ENCODE measurements at places on chromosomes 2 and 18.

GRCh38 chr2:120400551-120400950 is 54.6 kb downstream of the INHBB start:
- no peak for DNase-seq

DNA sequence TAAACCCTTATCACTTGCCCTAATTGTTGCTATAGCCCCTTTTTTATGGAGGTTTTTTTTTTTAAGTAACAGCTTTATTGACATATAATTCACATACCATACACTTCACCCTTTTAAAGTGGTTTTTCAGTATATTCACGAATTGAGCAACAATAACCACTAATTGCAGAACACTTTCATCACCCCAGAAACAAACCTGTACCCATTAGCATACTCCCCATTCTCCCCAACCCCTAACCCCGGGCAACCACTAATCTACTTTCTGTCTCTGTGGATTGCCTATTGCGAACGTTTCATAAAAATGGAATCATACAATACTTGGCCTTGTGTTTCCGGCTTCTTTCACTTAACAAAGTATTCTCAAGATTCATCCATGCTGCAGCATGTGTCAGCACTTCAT is 213.6 kb downstream of the ATAD2B start:
- DNase-seq: no peak

DNA sequence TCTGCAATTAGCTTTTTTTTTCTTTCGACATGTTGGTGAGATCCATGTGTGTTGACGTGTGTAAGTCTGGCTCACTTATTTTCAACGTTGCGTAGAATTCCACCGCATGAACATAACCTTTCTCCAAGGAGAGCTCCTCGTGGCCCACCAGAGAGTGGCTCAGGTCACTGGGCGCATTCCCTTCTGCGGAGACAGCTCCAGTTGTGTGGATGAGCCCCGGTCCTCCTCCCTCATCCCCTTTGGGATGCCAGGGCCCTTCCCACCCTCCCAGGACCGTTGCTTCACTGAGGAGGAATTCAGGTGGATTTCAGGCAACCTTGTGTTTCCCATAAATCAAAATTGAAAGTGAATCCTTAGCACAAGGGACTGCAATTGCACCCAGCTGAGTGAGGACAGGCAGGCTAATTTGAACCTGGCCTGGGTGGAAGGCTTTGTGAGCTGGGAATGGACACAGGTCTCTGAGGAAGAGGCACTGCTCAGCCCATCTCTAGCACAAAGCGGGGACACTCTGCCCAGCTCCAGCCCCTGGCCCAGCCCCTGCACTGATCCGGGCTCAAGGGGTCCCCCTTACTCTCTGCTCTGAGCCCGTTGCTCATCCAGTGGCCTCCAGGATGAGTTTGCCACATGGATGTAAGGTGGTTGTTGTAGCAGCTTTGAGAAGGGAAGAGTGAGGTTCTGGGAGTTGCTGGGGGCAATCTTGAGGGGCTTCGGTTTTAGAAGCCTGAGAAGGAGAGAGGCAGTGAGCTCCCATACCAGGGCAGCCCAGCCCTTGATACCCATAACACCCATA is 57.8 kb upstream of the HAAO start:
- no peak for DNase-seq

- no peak for DNase-seq
Measured at GRCh38 chr2:172094294-172095145, 8.2 kb downstream of the DLX2 start.

DNA sequence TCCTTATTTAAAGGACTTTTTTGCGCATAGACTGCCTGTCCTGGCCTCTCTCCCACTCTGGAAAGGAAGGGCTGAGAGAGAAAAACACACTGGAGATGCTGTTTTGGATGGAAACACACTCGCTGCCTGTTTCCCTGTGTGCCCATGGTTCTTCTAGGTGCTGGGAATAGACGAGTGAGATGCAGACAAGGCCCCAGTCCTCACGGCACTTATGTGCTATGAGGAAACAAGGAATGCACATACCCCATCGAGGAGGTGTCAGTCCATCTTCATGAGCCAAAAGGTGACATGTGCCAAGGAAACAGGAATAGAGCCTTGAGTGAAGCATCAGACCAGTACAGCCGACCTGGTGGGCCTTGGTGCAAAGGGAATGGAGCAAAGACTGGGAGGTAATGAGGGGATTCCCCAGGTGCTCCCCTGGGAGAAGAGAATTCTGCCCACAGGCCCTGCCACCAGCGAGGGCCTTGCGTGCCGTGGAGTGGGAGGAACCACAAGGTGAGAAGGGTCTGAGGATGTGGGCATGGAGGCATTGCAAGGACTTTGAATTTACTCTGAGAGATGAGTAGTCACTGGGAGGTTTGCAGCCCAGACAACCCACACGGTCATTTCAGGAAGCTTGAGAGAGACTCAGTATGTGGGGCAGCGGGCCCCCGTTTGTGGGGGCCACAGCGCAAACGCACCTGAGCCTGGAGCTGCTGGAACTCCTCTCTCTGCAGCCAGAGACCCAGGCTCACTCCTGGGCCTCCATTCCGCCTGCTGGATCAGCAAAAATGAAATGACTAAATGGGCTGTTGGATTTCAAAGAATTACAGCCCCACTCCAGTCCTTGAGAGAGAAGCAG is 197.5 kb upstream of the COPS8 start:
- DNase-seq: no peak

GRCh38 chr2:45732436-45732835 is 81.0 kb downstream of the PRKCE start:
- DNase-seq: no peak

GRCh38 chr2:196276421-196276820 is 105.0 kb upstream of the STK17B start:
- no peak for DNase-seq

- no peak for DNase-seq
Measured at GRCh38 chr2:174263997-174264396, 15.7 kb upstream of the OLA1 start.

DNA sequence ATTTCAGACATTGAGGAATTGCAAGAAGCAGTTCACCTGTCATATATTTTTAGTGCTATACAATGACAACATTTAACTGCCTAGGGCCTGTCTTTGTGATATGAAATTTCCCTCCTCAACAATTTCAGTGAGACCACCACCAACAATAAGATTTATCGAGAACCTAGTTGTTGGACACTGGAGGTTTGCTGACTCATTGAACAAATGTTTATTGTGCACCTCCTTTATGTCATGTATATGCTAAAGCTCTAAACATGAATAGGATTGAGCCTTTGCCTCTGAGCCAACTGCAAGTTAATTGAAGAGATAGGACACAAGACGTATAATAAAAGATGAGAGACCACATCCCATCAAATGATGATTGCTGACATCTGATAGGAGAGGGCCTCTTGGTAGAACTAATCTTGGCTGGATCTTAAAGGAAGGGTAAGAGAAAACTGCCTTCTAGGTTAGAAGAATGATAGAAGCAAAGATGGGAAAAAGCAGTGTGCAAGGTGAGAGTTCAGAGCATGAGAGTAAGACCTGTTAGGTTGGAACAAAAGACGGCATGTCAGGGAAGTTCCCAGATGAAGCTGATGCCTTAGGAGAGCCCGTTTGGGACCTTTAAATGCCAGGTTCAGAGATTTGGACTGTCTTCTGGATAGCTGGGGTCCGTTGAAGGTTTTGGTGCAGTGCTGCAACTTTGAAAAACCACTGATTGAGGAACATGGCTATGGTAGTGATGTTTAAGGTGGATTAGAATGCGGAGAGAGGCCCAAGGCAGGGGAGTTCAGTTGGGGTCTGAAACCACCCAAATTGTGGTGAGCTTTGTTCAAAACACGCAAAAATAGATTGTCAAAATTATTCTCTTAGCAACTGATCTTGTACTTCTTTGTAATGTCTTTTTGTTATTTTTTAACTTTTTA is 133.0 kb upstream of the EML6 start:
- no peak for DNase-seq

- no peak for DNase-seq
Measured at GRCh38 chr2:9629222-9630116, 1.3 kb downstream of the YWHAQ start.

- DNase-seq: no peak
Measured at GRCh38 chr2:147642765-147643164, 202.1 kb upstream of the ACVR2A start.

GRCh38 chr2:217941339-217941738 is 61.5 kb downstream of the TNS1 start:
- no peak for DNase-seq

- DNase-seq: no peak
Measured at GRCh38 chr2:189782221-189782671, 1.9 kb downstream of the ORMDL1 start.

DNA sequence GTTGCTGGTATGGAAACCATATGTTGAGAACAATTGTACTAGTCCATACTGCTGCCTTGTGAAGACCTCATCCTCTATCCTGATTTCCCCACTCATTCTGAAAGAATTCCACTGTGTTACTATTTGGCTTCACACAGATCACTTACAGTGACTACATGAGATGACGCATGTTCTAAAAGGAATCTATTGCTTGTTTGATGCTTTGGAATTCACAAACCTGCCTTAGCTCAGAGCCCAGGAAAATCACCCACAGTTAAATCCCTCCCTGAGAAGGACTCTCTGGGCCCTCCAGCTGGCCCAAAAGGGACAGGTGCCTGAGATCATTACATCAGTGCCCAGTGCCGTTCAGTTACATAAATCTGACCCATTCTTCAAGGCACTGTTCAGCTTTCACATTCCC is 45.3 kb downstream of the KLHL29 start:
- DNase-seq: no peak

- DNase-seq: no peak
Measured at GRCh38 chr18:28168725-28169124, 8.2 kb downstream of the CDH2 start.

GRCh38 chr2:44866152-44866551 is 75.3 kb upstream of the SIX3 start:
- no peak for DNase-seq

- no peak for DNase-seq
Measured at GRCh38 chr2:158403237-158403636, 53.3 kb downstream of the CCDC148 start.

GRCh38 chr18:9653390-9653789 is 39.0 kb upstream of the PPP4R1 start:
- no peak for DNase-seq

- no peak for DNase-seq
Measured at GRCh38 chr18:47427923-47428637, 176.6 kb upstream of the SKOR2 start.

DNA sequence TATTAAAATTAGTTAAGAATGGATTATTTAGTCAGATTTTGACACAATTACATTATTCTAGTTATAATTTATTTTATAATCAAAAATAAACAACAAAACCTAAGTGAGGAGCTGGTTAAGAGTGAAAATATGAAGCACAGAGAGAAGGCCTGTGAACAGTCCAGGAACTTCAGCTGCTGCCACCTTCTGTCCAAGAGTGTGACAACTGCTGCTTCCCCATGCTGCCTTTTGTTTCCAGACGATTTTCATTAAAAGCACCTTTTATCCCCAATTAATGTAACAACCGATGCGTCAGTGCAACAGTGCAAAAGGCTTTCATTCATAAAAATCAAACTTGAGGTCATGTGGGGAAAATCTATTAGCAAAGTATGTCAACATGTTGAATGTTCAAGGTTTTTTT is 363.6 kb downstream of the CTNNA2 start:
- DNase-seq: no peak

DNA sequence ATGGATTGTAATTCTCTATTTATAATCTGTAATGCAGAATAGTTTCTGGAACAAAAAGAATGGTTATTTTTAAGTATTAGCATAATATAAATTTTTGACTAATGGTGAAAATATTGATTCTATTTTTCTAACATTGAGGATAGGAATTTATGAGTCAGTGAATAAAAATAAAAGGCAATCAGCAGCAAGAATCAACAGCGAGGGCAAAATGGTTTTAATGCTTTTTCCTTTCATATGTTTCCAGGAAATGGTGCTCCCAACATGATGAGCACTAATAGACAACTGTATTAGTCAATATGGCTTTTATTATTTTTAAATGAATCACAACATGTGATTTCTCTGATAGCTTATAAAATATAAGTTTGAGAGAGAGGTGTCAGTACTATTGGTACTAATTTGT is 90.7 kb upstream of the TFPI start:
- no peak for DNase-seq

GRCh38 chr2:120269816-120270215 is 17.2 kb downstream of the RALB start:
- no peak for DNase-seq

DNA sequence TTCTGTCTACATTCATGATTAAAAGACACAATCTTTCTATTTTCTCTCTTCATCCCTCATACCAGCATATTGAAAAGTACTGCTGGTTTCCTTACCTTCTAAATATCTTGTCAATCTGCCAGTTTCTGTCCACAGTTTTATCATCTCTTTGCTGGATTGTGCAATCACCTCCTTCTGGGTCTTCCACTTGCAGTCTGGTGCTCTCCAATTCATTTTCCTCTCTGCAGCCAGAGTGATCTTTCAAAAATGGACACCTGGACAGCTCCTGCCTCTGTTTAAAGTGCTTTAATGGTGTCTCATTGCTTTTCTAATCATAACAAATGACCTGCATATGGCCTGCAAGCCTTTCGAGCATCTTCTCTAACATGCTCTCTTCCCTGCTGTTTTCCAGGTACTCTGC is 94.0 kb downstream of the C1QL2 start:
- no peak for DNase-seq

GRCh38 chr2:134359367-134360081 is 105.7 kb downstream of the MGAT5 start:
- no peak for DNase-seq

DNA sequence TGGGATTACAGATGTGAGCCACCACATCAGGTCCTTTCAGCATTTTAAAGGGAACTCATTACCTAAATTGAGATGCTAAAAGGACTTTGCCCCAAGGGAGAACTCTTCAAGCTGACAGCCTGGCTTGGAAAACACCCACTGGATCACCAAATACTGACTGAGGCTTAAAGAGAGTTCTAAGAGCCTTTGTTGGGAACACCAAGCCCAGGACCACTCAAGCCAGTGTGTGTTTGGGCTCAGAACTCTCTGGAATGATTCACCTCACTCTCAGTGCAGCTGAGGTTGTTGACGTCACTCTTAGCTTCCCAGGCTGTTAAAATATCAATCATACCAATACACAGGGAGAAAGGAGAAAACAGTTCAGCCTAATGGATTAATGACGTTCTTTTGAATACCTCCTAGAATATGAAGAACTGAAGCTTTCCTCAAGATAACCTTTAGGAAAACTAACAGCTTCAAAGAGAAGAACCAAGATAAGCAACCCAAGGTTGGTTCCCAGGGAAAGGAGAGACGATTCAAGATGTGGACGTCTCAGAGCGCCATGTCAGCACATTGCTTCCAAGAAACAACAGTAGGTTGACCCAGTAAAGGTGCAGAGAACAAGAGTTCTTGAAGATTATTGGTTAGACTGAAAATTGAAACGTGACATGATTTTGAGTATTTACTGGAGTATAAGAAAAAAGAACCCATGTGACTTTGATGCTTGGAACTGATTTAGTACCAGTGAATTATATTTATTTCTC is 48.0 kb upstream of the MGAT4A start:
- DNase-seq: no peak

DNA sequence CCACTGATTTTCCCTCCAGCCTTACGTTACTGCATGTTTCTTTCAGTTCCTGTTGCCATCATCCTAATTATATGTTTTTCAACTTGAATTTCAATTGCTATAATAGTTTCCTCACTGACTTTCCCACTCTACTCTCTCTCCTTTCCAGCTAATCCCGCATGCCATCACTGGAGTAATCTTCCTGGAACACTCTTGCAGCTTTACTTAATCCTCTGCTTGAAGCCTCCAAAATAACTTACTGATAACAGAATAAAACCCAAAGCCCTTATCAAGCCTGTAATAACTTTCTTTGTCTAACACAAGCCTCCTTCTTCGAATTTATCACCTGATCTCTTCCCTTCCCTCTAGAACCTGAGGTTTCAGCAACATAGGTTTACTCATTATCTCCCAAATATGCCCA is 237.3 kb downstream of the LTBP1 start:
- no peak for DNase-seq

All from stimulated activated naive CD8-positive, alpha-beta T cell treated with anti-CD3 and anti-CD28 coated beads, Interleukin-15, Interleukin-2, amounts not matched to agents 100 U/mL and 50 U/mL, for 24 hours (primary cell).